ENCODE measurements at places on chromosomes 5 and 9.
A peak's percentile ranks its signal among the peaks of the same experiment; 100 is the strongest.

DNA sequence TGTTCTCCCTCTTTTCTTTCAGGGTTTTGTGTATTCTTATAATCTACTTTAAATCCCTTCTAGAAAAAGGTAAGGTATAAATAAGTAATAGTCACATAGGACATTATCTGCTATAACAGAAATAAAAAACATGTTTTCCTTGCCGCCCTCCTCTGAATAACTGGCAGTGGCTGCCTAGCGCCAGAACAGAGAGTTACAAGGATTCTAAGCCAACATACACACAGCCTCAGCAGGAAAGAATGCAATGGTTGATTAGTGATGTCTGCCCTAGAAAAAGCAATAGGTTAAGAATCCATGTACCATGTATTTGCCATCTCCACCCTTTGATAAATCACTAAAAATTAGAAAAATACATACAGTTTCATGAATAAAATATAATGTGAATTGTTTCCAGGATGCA lies 4.9 kb downstream of the MED27 start:
- DNase-seq = no peak

GRCh38 chr5:56983593-56984361 lies 31.9 kb upstream of the MIER3 start:
- no peak for DNase-seq

DNA sequence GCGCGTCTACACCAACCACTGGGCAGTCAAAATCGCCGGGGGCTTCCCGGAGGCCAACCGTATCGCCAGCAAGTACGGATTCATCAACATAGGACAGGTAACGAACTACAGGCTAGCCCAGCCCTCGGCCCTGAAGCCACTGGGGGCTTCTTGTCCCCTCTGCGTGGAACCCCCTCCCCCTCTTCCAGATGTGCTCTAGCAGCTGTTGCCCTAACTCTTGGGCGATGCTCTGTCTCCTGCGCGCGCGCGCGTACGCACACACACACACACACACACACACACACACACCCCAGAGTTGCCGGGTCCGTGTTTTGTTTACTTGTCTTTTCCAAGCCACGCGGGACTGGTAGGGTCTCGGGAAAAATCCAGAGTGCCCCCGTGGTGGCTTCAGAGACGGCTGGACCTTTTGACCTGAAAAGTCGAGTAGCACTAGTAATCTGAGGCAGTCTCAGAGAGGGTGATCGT lies 836 bp downstream of the PCSK5 start:
- DNase-seq = no peak

- DNase-seq = no peak
These were observed 122.1 kb downstream of the SAXO1 start for GRCh38 chr9:18910916-18911315.

DNA sequence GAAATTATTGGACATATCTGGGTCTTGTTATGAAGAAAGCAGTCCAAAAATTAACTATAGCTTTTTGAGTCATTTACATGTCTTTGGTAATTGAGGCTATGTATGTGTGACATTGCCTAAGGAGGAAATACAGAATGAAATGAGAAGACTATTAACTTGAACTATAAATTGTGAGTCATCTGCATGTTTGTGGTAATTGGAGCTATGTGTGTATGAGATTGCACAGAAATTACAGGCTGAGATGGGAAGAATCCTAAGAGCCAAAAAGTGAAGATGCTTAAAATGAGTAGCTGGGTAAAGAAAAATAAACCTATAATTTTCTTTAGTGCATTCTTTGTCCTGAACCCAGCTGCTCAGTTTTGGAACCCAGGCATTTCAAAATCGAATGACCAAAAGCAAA lies 747.6 kb upstream of the EDIL3 start:
- DNase-seq = no peak

DNA sequence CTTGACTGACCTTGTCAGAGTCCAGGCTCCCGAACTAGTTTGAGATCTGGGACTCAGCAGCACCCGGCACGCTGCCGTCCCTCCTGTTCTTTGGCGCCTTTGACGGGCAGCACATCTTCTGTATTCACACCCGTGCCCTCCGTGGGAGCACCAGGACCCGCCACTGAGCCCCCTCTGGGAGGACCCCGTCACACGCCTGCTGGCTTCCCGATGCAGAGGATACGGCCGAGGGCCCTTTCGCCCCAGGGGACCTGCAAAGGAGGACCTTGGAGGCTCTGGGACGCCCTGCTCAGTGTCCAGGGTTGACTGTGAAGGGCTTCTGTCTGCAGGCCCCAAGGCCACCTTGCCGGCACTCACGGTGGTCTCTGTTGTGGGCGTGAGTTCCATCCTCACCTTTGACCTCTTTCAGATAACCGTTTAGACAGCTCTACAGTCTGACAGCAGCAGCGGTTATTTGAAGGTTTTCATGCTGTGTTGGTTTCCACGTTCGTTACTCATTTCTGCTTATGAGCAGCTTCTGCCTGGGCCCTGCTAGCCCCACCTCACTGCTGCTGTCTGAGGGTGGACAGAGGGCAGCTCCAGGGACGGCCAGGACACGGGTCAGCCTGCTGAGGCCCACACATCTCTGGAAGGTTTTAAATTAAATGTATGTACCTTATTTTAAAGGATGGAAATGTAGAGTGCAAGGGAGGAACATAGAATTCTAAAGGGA lies 12.6 kb upstream of the EXOC3 start:
- no peak for DNase-seq

GRCh38 chr5:71528206-71528605 lies 58.9 kb upstream of the MCCC2 start:
- DNase-seq = no peak

- no peak for DNase-seq
These were observed 84.2 kb downstream of the CHSY3 start for GRCh38 chr5:129988453-129988852.

- DNase-seq = peak; percentile 25
These were observed 10.2 kb upstream of the TIFAB start for GRCh38 chr5:135462304-135462703.

DNA sequence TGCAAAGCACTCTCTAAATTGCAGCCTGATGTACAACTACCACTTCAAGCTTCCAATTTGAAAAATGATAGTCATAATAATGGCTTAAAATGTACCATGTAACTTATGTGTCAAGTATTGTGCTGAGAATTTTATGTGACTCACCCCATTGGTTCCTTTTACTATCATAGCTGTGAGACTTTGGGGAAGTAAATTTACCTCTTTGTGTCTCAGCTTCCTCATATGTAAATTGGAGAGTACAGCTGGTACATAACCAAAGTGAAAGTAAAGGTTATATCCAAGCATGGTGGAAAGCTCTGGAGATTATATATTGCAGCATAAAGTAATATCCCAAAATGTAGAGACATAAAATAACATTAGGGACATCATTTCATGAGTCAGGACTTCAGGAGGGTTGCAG lies 2200.4 kb upstream of the C9orf72 start:
- DNase-seq = no peak

GRCh38 chr9:113695901-113696300 lies 180.2 kb upstream of the ZNF618 start:
- no peak for DNase-seq

DNA sequence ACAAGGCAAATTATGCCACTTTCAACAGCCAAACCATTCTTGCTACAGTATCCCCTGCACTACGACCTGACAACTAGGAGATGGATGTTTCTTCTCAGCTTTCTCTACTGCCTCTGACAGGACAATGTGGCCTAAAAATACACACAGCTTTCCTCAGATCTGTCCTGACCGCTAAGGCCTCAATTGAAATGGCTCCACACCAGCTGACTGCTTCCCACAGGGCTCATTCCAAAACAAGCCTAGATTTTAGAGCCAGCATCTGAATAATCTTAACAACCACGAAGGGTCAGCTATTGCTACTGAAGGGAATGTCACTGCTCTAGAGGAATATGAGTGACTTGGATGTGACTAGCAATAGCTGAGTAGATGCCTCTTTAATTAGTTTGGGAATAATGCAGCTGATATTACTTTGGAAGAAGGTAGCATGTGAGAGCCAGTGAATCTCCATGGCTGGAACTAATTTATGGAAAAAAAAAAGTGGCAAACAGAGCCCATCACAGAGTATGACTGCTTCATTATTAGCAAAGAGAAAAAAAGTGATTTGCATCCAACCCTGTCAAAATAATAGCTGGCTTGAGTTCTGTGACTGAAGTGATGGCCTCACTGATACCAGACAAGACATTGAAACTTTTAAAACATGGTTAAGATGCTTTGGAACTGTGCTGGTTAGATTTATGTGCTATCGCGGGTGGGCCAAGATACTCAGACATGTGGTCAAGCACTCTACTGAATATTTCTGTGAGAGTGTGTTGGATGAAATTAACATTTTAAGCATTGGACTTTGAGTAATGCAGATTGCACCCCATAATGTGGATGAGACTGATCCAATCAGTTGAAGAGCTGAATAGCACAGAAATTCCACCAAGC lies 450.2 kb downstream of the NR2F1-AS1 start:
- no peak for DNase-seq

- no peak for DNase-seq
These were observed 60.6 kb upstream of the ADRA1B start for GRCh38 chr5:159855476-159856191.

DNA sequence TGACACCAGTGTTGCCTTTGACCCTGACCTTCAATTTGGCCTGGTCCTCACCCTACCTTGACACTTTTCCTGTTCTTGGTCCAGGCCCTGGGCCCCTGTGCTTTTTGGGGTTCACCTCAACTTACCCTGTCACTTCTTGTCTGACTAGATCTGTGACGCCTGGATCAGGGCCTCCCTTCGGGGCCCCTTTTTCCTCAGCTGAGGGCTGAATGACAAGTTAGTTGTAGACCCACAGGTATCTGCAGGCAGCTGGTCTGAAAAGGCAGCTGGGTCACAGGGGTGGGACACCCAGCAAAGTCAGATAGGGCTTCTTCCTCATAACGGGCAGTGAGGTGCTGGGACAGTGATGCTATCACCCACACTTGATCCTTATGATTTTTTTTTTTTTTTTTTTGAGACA lies 10.0 kb upstream of the MYORG start:
- no peak for DNase-seq

GRCh38 chr9:18821788-18822187 lies 211.2 kb downstream of the SAXO1 start:
- DNase-seq = no peak

DNA sequence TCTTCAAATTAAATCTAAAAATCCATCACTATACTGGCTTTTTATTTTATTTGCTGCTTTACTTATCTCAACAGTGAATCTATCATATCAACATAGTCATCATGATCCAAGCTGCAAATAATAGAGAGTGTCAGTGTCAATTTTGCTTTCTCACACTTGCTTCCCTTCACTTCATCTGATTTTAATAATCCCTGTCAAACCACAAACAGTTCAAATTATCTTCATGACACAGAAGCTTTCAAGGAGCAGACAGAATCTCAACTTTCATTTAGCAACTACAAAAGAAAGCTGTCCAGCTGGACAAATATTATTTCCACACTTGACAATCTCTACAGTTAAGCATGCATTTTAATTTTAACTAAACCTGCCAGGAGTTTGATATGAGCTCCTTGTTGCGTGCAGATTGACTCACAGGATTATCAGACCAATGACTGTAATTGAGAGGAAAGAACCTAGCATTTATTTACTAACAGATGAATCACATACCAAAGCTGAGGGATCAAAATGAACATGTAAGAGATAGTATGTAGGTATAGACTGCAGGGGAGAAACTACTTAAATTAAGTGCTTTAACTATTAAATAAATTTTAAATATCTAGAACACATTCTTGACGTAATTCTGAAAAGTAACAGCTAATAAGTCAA lies 56.0 kb downstream of the KIAA0825 start:
- DNase-seq = no peak

DNA sequence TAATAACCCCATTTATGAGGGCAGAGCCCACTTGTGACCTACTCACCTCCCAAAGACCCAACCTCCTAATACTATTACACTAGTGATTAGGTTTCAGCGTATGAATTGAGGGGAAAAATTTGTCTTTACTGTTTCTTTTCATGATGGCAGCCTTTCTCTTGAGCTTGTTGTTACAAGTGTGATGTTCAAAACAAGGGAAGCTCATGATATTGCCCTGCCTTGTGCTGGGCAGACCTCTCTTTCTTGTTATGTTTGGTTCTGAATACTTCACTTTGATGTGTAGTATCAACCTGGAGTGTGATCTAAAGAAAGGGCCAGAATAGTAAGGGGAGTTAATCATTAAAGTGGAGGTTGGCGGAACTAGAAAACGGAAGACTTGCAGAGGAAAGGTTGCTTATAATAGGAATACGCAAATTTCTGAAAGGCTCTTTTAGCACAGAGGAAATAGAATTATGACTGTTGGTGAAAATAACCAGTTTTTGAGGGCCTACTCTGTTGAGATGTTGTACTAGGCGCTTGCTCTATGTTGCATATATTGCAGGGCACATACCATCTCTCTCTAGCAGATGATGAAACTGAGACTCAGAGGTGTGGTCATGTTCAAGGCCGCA lies 68.2 kb downstream of the MELK start:
- DNase-seq = no peak

DNA sequence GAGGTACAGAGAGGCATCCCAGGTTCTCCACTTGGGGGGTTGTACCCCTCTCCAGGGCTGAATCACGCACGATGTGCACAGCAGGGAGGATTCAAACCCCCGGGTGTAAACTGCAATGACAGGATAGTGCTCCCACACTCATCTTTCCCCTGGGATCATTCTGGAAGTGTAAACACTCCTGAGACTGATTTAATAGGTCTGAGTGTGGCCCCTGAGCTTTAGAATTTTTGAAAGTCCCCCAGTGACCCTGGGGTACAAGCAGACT lies 16.5 kb downstream of the BICD2 start:
- DNase-seq = no peak

DNA sequence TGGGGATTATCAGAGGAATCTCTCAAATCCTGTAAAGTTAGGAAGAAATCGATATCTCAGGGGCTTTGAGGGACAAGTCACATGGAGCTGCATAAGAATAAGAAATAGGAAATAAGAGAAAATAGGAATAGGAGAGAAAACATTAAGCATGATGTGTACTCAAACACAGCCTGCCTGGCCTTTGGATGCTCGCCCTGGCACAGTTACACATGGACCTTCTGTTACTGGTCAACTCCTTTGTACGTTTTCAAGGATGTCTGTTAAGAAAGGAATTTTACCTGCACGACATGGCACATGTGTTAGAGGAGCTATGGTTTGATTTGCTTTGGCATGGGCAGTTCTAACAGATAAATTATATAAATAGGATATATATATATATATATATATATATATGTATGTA lies 321.2 kb downstream of the CDH12 start:
- no peak for DNase-seq

GRCh38 chr5:84603568-84604185 lies 219.0 kb upstream of the EDIL3 start:
- no peak for DNase-seq

GRCh38 chr9:73160868-73161267 lies 9.2 kb downstream of the ANXA1 start:
- no peak for DNase-seq
